Effector memory CD8-positive, alpha-beta T cell (primary cell): ENCODE measurements at places on chromosomes 3 and 15.

- no peak overlapping the region for H3K4me3 ChIP-seq
- H3K4me1 ChIP-seq = no peaks in the 10 kb centered on the region
- DNase-seq = no peak
- H3K27ac ChIP-seq = no peak overlapping the region
- H3K36me3 ChIP-seq = no peaks in the 10 kb centered on the region
Observed at GRCh38 chr3:117700573-117701360, 991.2 kb downstream of the TUSC7 start.

- no peak overlapping the region for H3K27ac ChIP-seq
- no peaks in the 10 kb centered on the region for H3K4me1 ChIP-seq
- no peak overlapping the region for H3K4me3 ChIP-seq
Observed at GRCh38 chr3:184679056-184679816, 32.6 kb downstream of the MAGEF1 start.

DNA sequence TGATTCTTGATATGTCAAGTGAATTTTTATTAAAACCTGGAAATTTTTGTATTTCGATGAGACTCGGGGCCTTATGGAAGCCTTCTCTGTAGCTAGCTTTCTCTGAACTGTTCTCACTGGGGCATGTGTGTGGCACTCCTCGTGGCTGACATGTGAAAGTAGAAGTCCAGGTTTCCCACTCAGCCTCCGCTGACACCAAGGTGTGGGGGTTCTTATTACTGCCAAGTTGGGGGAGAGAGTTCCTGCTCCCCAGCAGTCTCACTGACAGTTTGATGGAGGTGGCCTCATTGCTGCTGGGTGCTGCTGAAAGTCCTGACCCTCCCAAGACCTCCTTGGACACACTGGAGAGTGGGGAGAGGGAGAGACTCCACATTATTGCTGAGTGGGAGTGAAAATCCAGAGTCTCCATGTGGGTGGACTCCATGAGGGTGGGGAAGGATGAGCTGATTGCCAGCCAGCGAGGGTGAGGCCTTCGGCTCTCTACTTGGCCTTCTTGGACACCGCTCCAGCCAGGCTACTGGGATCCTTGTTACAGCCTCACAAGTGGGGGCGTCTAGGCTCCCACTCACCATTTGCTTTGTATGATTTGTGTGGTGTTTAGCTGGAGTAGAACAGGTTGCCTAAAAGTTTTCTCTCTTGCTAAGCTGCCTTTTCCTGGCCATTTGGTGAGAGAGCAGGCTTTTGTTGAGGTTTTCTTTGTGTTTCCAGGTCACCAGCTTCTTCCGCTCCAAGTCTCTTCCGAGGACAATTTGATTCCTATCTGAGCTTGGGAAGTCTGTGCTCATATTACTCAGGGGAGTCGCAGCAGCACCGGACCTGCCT lies 64.1 kb downstream of the LSM3 start:
- peaks cover 48% of the 10 kb centered on the region for H3K27me3 ChIP-seq
- H3K36me3 ChIP-seq = no peaks in the 10 kb centered on the region
- no peak for DNase-seq
- no peaks in the 10 kb centered on the region for H3K4me1 ChIP-seq

DNA sequence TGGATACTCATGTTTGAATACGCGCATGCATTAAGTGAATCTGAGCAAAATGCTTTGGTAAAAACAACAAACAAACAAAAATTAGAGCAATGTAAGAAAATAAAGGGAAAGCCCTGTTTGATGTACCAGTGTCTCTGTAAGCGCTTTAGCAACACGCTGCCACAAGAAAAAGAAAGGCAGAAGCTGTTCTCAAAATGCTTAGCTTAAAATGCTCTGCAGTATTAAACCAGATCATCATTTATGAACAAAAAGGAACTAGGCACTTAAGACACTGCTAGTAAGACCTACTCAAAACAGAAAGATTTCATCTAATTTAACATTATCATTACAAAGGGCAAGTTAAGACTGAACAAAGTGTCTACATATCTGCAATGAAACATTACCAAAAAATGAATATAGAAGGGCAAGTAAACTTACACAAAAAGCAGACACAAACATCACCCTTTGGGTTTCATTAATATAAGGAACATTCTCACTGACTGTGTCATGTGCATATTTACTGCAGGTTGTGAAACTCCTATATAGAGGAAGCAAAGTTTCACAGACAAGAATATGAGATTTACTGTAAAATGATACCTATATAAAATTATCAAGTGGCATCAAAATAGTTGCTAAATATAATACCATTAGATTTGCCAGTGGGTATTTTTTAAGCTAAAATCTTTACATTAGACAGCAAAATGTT lies 102.1 kb downstream of the FBXL22 start:
- DNase-seq = no peak
- peaks cover 3% of the 10 kb centered on the region for H3K4me1 ChIP-seq
- peaks cover 41% of the 10 kb centered on the region for H3K36me3 ChIP-seq
- peak overlapping the region; percentile 29 for H3K27ac ChIP-seq
- no peak overlapping the region for H3K4me3 ChIP-seq
